ENCODE measurements at places on chromosomes 7 and 10.
A peak's percentile ranks its signal among the peaks of the same experiment; 100 is the strongest.

GRCh38 chr7:154968336-154969001 is 34.5 kb downstream of the PAXIP1 start:
- DNase-seq: no peak

DNA sequence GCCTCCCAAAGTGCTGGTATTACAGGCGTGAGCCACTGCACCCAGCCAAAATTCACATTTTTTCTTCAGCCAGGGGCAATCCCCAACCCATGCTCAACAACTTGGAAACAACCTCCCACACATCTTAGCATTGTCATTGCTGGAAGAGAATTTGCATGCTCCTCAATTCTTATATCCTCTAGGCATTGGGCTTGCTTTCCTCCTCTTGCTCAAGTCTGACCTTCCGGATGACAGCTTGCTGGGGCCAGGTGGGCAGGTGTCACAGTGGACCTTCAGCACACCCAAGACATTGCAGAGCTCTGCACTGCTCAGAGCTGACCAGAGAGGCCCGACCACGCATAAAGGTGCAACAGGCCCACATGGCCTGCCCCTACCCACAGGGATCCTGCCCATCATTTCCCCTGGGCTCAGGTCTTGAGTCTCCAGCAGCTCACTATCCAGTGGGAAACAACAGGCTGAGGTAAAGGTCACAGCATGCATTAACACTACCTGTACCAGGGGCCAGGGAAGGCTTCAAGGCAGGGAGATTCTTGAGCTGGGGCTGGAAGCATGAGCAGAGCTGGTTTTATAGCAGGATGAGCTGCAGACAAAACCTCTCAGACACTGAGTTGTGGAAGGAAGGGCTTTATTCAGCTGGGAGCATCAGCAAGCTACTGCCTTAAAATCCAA is 6.8 kb upstream of the GPR15LG start:
- DNase-seq: no peak

DNA sequence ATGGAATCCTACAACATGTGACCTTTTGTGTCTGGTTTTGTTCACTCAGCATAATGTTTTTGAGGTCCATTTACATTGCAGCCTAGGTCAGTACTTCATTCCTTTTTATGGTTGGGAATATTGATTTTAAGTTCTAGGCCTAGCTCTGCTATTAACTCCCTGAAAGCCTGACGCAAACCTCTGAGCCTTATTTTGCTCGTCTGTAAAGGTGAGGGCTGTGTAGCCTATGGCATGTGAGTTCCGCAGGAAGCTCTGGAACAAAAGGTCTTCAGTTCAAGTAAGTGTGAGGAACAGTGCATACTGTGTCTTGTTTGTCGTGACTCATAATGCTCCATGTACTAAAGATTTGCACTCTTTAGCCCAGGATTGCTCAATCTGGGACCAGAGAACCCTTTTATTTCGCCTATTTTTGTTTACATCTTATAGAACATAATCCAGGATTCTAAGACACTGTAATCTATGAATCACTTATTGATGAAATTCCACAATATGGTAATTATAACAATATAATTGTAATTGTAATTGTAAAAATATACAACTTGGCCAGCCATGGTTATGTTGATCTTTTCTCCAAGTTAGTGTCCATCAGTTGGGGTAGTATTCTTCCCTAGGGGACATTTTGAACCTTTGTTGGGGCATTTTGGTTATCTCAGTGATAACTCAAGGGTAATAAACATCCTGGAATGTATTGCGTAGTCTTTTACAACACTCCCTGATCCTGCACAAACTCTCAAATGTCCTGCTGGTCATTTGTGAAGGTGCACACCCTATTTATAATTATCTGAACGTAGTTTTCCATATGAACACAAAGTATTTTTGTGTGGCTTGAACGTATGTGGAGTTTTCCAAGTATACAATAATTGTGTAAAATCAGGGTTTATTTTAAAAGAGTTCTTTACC is 184.7 kb downstream of the VTI1A start:
- DNase-seq: no peak

DNA sequence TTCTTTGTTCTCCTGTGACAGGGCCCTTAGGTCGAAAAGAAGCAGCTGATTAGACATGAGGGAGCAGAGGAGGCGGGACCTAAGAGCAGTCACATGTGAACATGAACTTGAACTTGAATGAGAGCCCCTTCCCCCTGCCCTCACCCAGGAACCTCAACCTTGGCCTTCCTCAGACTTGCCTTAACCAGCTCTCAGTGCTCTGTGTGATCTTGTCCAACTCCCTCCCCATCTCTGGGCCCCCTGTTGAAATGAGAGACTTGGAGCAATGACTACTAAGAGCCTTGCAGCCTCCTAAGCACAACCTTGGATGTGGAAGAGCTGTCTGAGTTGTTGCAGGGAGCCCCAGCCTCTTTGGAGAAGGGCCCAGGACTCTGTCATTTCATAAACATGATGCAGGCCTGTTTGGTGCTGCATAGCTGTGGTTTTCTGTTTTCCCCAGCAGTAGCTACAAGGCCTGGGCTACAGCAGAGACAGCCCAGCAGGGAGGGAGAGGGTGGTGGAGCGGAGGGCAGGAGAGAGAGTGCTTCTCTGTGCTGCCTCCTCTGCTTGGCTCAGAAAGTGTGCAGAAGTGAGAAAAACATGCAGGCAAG is 123.9 kb upstream of the ZMIZ1 start:
- no peak for DNase-seq

DNA sequence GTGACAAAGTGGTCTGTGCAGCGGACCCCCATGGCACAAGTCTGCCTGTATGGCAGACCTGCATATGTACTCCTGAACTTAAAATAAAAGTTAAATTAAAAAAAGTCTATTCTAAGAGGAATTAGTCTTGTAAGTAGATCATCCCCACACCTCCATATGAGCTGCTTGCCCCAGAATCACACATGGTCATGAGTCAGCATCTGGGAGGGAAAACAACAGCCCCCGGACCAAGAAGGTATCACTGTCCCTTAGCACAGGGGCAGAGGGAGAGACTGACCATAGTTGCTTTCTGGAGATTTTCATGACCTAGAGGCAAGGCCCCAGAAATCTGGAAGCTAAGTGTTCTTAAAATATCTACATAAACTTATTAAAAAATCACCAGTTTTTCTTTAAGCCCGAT is 86.6 kb upstream of the PDK4 start:
- DNase-seq: no peak

DNA sequence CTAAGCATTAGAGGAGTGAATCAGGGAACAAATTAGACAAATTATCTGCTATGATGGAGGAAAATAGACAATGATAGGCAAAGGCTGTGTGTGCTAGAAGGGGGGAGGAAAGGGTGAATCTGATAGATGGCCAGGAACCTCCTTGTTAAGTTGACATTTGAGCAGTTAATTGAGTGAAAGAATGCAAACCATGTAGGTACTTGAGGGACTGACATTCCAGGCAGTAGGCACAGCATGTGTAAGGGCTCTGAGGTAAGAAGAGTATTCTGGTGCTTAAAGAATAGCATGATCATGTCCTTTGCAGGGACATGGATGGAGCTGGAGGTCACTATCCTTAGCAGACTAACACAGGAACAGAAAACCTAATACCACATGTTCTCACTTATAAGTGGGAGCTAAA is 48.6 kb upstream of the TES start:
- DNase-seq: no peak

DNA sequence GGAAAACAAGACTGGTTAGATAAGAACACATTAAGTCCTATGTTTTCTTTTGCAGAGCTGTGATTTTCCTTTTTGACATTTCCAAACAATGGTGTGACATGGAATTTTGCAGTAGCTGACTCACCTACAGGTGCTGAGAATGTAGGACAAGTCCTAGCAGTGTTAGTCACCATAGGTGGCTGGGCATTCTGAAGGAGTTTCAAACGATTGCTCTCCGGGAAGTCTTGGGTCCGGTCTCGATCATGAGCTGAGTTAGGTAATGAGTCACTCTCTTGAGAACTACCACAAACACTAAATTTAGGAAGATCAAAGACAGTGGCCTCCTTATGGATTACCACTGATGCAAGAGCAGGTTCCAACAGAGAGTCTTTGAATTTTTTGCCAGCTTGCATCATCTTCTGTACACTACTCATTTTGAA is 3.6 kb downstream of the FIGNL1 start:
- DNase-seq: peak; percentile 88

DNA sequence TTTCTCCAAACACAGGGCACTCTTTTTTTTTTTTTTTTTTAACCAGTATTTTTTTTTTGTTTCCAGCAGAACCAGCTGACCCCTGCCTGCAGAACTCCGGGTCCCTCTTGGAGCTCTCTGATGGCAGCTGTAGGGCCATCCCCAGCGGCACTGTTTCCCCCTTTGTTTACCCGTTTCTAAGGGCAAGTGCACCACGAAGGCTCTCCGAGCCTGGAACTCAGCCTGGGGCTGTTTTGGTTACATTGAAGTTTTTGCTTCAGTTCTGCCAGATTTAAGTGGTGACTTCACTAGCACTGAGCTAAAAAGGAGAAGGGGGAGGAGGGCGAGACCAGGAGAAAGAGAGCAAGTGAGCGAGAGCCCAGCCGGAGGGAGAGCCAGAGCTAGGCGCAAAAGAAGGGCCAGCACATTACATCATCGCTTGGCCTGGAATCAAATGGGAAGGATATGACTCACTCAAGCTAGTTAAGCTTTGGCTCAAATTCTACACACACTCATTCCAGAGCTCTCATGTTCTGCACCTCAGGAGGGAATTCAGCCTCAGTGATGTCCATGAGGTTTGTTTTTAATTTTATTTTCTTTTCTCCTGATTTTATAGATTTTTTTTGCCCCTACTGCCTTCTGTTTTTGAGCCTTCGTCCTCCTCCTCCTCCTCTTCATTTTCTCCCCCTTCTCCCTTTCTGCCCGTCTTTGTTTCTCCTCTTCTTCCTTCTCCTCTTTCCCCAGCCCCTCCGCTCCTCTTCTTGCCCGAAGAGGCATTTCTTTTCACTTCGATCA is 272.3 kb downstream of the TRIL start:
- DNase-seq: peak; percentile 90

DNA sequence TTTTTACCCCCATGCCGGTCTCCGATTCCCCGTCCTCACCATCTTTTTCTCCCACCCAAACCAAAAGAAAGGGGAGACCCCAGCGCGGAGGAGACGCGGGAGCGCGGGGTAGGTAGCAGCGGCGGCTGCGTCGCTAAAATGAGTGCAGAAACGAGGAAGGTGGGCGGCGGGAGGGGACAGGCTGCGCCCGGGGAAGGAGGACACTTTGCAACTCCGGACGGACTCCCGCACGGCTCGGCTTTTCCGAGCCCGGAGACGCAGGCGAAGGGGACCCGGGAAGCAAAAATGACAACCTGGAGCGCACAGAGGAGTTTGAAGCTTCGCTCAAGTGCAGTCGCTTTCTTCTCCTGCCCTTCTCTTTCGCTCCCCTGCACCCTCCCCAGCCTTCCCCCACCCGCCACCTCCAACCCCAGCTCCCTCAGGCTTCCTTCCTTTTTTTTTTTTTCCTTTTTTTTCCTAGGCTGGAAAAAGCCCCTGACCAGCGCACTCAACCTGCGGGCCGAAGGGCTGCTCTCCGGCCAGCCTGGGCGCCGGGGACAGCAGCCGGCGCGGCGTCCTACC is 453 bp downstream of the SFMBT2 start:
- DNase-seq: no peak

DNA sequence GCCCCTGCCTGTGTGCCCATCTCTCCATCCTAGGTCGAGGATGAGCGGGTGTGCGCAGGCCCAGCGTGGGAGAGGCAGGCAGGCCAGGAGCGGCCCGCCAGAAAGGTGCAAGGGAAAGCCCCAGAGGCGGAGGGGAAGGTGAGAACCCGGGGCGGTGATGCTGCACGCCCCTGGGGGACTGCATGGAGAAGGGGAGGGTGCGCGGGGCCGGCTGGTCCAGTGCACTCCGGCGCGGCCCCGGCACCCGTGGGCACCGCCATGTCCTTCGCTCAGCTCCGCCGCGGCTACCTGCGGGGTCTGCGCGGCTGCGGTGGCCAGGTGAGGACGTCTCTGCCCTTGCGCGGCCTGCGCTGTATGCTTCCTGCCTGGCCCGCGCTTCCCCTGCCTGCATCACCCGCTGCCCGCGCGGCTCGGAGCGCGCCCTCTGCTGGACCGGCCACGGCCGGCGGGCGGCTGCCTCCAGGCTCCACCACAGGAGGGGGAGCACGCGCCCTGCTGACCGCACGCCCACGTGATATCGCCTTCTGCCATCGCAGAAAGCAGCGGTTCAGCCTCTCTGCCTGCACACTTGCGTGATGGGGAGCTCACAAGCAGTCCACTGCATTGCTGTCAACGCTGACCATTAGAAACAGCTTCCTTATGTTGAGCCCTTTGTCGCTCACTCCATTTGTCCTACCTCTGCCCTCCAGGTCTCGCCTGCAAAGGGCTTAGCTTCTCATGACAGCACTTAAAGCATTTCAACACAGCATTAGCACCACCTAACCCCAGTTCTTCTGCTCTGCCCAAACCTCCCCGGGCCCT is 73.9 kb downstream of the CXCL12 start:
- DNase-seq: peak; percentile 29
